T-cell (primary cell): ENCODE measurements at places on chromosomes 7 and 10. TPM values are rescaled to one million over a fixed set of nuclear protein-coding genes. Genes with fewer than 3 reads are reported as not detected.

DNA sequence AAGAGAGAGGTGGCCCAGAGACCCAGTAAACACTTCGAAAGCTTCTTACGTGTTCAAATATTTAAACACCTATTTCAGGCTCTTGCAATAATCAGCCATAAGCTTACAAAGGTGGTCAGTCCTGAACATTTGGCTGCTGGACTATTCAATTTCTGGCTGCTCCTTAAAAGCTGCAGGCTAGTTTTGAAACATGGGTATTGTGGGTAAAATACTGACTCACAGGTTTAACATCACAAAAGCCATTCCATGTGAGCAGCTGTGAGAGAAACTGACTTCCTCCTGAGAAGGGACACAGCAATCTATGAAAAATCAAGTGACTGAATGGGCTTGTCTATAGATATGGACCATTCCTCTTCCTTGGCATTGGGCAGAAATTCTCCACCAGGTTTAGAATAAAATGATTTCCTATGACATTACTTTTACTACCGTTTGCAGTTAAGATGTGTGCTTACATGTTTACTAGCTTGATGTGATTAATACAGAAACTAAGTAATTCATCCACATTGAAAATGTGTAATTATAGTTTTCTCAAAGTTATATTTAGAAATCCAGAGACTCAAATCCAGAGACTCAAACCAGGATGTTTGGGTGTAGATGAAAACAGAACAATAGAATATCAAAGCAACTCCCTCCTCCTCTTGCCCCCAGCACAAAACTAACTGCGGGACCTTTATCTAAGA, 252.3 kb downstream of the GATA3 start:
- DNase-seq = no peak

- DNase-seq = no peak
These were observed 350.9 kb downstream of the RNLS start for GRCh38 chr10:88232029-88232895.

DNA sequence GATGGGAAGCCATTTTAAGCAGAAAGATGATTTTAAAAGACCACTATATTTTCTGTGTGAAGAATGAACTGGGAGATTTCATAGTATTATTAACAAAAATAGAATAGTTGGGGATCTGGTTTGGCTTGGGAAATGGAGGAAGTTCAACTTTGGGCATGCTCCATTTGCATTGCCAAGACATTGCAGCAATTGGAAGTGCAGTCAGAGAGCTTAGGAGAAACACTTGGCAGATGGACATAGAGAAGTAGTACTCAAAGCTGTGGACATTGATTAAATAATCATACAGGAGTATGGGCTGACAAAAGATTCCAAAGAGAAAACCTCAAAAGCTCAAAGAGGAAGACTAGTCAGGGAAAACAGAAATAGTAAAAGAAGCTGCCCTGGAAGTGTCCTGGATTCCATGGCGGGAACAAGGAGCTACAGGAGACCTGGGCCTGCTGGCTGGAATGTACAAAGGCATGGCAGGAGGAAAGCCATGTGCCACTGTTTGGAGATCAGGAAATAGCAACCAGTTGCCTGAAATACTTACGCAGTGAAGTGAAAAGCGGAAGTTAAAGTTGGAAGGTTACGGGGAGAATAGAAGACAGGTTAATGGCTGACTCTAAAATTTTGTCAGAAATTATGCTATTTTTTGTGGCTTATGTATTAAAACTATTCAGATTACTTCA, 93.6 kb upstream of the MXI1 start:
- no peak for DNase-seq

GRCh38 chr10:21326594-21327288, 198.7 kb downstream of the SKIDA1 start:
- DNase-seq = no peak

GRCh38 chr10:80477813-80478212, 23.7 kb downstream of the TSPAN14 start:
- DNase-seq = no peak

DNA sequence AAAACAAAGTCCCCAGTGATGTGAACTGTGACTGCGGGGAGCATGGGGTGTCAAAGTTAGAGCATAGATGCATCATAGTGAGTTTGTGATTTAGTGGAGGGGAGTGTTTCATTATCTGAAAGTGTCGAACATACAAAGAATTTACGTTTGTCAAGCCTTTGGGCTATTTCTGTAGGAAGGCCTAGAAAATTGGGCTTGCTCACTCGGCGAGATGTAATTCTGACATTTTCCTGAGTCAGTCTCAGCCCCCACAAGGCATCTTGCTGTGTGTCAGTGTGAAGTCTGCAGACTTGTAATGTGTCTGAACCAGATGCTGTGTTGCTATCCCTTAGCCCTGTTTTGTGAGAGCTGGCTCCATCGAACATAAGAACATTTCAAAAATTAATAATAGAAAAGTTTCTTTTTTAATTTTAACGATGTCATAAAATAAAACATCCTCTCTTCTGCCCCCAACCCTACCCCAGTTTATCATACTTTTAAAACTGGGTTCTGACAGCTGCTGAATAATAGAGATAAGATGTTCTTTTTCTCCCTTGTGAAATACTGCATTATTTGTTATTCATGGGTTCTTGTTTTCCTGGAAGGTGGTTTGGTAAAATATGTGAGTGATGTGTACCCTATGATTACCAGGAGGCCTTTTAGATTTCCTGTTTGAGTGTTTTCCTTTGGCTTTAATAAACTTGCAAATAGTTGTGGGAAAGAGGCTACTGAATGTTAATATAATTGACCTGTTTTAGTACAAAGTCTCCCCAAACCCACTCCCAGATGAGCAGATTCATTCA, 207.4 kb downstream of the GPR158 start:
- no peak for DNase-seq

The PHKG1 gene
- total RNA-seq = 5.5 TPM

- no peak for DNase-seq
These were observed 134.9 kb downstream of the MICU1 start for GRCh38 chr10:72490951-72491350.

DNA sequence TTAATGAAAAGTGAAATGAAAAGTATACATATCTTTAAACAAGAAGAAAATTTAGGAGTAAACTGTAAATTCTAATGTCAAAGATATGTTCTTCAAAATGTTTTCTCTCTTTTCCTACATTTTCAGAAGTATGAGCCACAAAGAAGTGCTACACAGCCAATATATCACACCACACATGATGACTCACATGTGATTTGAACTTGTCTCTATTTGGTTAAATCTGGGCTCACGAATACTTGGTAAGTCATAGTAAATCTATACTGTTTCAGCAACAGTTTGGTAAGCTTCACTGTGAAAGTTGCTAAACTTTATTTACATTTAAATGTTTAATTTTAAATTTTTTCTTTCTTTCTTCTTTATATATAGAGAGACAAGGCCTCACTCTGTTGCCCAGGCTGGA, 380.6 kb upstream of the IGFBP3 start:
- DNase-seq = no peak

The CPXM2 gene
- total RNA-seq = not detected

GRCh38 chr7:114917211-114917839, 4.6 kb upstream of the MDFIC start:
- DNase-seq = no peak

The LRIT2 gene
- not detected for total RNA-seq

The MKX gene
- not detected for total RNA-seq

The PLXNA4 gene
- total RNA-seq = 4.8 TPM

GRCh38 chr10:58050575-58050974, 217.1 kb downstream of the IPMK start:
- no peak for DNase-seq

The TFEC gene
- 0.33 TPM for total RNA-seq

DNA sequence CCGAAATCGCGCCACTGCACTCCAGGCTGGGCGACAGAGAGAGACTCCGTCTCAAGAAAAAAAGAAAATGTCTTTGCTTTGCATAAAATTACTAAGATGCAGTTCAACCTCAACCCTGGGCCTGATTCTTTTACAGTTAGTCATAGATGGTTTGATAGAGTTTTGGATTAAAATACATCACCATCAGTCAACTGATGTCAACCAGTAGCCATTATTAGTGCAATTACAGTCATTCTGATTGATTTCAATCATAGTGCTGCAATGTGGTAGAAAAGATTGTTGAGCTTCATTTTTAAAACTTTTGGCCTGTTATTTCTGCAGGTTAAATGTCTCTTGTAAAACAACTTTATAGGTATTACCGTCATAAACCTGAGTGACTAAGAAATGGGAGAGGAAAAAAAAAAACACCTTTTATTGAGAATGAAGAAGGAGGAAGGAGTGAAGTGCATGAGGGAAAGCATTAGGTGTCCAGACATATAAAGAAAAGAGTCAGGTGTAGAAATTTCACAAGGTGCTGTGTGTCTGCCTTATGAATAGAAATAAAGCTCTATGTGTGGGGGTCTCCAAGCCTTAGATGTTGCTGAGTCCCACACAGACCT, 150.6 kb downstream of the TRIL start:
- DNase-seq = no peak

- no peak for DNase-seq
These were observed 36.2 kb downstream of the PITRM1 start for GRCh38 chr10:3136336-3136735.

The CREB5 gene
- 0.09 TPM for total RNA-seq

- DNase-seq = no peak
These were observed 58.0 kb upstream of the STARD3NL start for GRCh38 chr7:38120076-38120475.

The TIMM23B gene
- total RNA-seq = 28.1 TPM

The HTR7 gene
- total RNA-seq = 0.07 TPM
